Suppressor macrophage (primary cell): ENCODE measurements at places on chromosomes 4 and X.

DNA sequence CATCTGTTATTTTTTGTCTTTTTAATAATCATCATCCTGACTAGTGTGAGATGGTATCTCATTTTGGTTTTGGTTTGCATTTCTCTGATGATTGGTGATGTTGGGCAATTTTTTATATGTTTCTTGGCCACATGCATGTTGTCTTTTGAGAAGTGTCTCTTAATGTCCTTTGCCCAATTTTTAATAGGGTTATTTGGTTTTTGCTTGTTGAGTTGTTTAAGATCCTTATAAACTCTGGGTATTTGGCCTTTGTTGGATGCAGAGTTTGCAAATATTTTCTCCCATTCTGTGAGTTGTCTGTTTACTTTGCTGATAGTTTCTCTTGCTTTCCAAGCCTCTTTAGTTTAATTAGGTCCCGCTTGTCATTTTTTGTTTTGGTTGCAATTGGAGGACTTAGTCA, 152.1 kb upstream of the MED14 start:
- DNase-seq, result no peak

GRCh38 chr4:165922747-165923146, 49.7 kb downstream of the TLL1 start:
- DNase-seq, result no peak

DNA sequence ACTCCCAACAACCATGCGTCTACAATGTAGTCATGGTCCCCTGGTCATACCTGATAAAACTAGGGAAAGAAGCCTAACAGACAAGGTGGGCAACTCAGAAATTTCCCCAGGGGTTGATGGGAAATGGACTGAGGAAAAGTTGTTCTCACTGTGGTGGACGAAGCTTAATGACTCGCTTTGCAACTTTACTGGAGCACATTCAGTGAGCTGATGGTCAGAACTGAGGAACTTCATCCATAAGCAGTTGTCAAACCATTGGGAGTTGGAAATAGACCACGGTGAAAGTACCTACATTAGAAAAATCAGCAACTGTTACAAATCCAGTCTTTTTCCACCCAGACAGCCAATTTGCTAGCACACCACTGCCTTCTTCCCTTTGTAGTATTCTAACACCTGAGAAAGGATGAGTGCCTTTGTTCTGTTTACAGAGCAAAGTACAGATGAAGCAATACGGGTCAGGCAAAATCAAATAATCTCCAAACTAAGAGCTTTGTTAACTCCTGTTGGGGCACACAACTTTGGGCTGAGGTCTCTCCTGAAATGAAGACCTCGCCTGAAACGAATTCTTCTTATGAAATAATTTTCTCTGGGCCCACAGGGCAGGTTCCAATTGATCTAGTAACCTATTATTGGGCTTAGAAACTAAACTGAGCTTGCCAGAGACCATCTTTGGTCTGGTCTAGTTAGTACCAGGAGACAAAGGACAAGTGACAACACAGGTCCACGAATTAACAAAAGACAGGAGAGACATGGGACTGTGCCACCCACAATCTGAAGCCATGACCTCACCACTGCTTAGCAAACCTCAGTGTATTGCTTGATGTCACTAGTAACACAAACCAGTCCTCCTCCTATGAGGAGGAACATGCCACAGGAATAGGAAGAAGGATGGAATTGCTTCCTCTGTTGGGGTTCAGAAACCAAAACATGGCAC, 58.9 kb upstream of the NFKB1 start:
- peak; percentile 15 for DNase-seq

DNA sequence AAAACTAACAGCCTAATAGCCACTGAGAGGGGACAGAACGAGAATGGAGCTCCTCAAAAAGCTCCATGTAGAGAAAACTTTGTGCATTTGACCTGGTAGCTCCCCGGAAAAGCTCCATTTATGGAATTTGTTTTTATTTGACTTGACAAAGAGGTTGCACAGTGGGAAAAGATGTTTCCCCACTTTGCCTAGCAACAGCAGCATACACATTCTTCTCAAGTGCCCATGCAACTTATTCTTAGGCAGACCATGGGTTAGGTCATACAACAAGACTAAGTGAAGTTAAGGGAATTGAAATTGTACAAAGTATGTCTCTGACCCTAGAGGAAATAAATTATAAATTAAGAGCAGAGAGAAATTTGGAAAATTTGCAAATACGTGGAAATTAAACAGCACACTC, 949.6 kb upstream of the PRKX start:
- no peak for DNase-seq

- DNase-seq, result peak; percentile 19
These were observed 9.7 kb upstream of the TMEM165 start for GRCh38 chr4:55386073-55386472.
